Right lung (tissue), 10 donors: ENCODE measurements at places on chromosomes 3 and 15. TPM values are rescaled to one million over a fixed set of nuclear protein-coding genes. Genes with fewer than 3 reads are reported as not detected.

The MUSTN1 gene
- 0.53 TPM for polyA plus RNA-seq

GRCh38 chr3:139173372-139174108, 128.8 kb upstream of the PRR23C start:
- DNase-seq = no peak

DNA sequence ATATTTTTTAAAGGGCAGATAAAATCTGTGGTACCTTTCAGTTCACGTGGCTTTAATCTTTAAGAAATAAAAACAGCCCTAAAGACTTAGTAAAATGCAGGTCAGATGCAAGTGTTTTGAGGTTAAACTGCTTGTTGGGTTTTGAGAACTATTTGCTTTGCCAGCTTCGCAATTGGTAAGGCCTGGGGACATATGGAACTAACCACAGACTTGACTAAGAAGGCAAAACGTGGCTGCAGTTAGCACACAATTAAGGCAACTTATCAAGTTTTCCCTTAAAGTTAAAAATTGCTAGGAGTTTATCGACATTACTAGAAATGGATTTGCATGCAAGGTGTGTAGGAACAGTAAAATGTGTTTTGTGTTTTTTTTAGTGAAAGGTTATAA, 206.9 kb downstream of the ZNF385D start:
- no peak for DNase-seq

GRCh38 chr15:90871139-90871715, 2.8 kb downstream of the FURIN start:
- no peak for DNase-seq

The RPUSD3 gene
- 36.4 TPM for polyA plus RNA-seq

DNA sequence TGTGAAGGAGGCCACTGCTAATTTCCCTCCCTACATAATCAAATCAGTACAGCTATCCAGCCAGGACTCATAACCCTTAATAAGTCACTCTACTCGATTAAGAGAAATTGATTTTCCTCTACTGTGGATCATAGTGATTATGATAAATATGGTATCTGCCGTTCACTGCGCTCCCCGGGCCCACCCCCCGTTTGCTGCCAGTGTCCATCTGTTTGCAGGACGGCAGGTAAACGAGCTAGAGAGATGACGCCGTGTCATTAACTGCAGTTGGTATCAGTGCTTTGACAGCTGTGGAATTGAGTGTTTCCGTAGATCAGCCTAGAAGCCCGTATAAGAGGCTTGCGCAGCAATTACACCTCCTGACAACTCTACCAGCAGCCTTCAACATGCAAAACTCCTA, 94.9 kb downstream of the ROBO2 start:
- no peak for DNase-seq

The PLXNA1 gene
- 31.7 TPM for polyA plus RNA-seq

The MKRN2OS gene
- polyA plus RNA-seq = 1.4 TPM

DNA sequence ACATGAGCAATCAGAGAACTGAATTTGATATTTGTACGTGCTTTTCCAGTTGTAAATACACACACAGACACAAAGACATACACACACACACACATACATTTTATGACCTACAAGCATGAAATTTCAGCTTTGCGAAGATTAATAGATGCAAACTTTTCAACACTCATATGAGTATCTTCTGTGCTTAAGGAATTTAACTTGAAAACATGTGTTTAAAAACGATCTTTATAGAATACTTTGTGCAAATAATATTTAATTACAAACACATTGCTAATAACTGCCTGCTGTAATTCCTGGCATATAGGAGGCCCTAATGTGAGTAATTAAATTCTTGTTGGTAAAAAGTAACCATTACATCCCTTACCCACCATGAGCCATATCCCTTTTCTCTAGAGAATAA, 107.7 kb upstream of the PLSCR5 start:
- DNase-seq = no peak

DNA sequence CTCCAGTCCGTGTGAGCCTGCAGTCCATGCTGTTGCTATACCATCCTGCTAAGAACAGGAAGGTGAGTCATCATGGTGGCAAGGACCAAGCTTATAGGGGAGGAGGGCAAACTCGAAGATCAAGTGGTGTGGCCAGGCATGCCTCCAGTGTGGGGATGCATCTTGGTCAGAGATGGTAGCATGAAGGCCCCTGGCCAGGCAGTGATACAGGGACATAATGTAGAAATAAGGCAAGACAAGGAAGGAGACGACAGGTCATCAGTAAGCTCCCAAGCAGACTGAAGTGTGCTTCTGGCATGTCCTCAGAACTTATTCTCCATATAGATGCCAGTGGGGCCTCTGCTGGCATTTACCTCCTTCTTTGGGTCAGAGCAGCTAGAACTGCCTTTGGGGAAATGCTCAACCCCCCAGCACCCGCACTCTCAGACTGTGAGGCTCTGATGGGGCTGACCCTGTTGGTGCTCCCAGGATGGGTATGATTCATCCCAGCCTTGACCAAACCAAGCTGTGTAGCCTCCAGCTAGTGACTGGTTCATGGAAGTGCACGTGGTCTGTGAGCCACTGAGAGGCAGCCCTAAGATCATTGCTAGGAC, 52.5 kb upstream of the ATP2B2 start:
- no peak for DNase-seq

The AADAC gene
- polyA plus RNA-seq = 2.1 TPM

DNA sequence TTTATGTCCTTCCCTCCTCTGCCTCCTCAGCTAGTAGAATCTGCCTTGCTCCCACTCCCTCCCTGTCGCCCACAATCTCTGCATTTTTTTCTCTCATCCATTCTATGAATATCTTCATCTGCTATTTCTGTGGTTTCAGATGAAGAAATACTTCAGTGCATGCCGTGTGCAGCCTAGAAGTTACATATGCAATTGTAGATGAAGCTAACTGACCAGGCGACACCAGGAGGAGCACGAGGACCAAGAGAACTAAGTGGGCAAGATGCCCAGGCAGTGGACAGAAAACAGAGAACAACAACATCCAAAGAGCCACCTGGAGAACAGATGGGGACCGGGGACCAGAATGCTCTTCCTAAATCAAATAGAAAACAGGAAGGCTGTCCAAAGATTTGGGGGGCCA, 121.4 kb upstream of the ATP11B start:
- no peak for DNase-seq

The SAMD7 gene
- polyA plus RNA-seq = not detected

DNA sequence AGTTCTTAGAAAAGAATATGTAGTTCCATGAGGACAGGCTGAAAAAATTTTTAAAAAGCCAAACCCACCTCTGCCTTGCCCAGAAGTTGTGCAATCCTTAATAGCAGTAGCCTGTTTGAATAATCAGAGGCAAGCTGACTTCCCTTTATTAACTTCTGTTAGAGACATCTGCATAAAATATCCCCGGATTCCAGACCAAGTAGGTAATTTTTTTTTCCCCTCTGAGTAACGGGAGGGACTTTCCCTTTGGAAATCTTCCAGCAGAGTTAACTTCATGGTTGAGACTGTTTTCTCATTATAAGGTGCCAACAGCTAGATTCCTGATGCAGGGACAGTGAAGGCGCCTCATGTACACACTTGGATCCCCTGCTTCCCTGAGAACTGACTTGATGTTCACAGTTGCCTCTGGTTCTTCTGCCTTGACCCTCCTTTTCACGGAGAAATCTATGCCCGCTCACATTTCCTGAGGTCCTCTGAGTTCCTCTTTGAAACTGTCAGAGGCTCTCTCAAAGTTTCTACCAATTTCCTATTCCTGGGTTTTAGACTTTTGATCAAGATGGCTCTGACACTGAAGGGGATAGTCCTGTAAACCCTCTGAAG, 227.6 kb upstream of the BHLHE40 start:
- no peak for DNase-seq

The GOLGA8T gene
- not detected for polyA plus RNA-seq

GRCh38 chr3:32374788-32375595, 16.7 kb upstream of the CMTM7 start:
- DNase-seq = peak; percentile 53

DNA sequence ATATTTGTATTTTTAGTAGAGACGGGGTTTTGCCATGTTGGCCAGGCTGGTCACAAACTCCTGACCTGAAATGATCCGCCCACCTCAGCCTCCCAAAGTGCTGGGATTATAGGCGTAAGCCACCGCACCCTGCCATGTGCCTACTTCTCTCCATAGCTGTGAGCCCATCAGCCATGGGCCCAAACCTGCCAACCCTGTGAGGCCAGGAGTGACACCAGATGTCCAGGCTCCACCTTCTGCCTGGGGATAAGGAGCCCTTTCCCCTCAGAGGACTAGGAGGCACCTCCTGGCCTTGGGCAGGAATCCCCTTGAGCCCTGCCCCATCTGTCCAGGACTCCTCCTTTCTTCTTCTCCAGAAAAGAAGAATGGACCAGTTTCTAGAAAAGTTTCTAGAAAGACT, 14.2 kb upstream of the RFT1 start:
- no peak for DNase-seq

GRCh38 chr15:93837450-93837849, 393.9 kb upstream of the MCTP2 start:
- DNase-seq = no peak

DNA sequence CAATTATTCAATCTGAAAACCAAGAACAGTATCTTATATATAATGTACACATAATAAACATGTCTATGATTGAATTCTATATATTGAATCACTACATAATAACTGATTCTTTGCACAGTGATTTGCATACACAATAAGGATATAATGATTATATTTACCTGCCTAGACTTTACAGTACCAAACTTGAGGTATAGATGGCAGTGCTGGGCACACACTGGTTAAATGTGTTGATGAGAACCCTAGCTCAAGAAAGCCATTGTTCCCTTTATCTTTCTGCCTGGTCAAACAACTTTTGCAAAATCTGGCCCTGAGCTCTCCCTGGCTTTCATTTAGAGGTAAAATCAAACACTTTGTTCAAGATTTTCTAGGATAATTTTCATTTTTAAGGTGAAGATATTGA, 697.7 kb downstream of the TUSC7 start:
- DNase-seq = no peak

- no peak for DNase-seq
These were observed 13.3 kb downstream of the GYG1 start for GRCh38 chr3:149004622-149005021.

The CPN2 gene
- not detected for polyA plus RNA-seq

- DNase-seq = no peak
These were observed 37.6 kb downstream of the GMPS start for GRCh38 chr3:155908086-155908485.
